ENCODE measurements at places on chromosomes 2 and 18.

DNA sequence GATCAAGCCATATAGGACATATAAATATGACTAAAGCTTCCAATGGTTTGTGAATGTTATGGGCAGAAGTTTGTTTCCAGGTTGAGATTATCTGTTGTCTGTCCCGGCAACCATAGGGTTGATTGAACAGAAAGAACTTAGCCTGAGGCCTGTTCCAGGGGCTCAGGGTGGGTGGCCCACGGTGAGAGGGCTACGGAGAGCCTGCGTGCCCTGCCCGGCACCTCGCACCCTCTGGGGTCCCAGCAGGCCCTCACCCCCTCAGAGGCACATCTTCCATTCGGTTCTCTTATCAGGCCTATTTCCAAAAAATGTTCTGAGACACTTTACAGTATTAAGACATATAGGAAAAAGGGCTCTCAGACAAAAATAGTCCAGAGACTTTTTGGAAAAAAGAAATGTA lies 40.4 kb upstream of the LDLRAD4 start:
- no peak overlapping the region for H3K4me3 ChIP-seq
- peaks cover 24% of the 10 kb centered on the region for H3K4me1 ChIP-seq
- H3K27ac ChIP-seq: no peak overlapping the region
- H3K36me3 ChIP-seq: no peaks in the 10 kb centered on the region
- H3K27me3 ChIP-seq: peaks cover 13% of the 10 kb centered on the region
- no peak for DNase-seq

DNA sequence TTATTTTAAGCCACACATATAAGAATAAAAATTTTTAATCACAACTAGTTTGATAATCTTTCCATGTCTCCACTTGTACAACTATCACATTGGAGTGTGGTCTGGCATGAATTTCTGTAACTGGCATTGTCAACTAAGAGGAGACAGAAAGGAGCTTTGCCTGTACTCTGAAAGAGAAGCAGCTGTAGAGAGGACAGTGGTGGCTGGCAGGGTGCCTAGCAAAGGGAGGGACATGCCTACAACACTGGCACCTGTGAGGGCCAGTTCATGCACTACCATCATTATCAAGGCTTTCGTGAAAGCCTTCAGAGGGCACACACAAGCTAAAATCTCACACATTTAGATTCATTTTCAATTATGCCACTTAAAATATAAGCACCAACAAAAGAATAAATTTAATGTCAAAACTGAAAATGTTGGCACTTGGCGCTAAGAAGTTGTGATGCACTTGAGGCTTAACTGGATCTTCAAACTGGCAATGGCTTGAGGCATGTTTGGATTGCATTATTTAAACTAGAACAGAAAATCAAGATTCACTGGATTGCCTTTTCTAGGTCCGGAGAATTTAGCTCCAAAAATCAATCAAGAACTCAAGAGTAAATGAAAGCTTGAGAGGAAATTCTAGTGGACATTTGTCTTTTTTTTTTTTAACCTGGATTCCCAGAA lies 238.6 kb downstream of the ZNF385B start:
- no peaks in the 10 kb centered on the region for H3K36me3 ChIP-seq
- no peaks in the 10 kb centered on the region for H3K27me3 ChIP-seq
- no peak overlapping the region for H3K27ac ChIP-seq
- DNase-seq: no peak
- no peaks in the 10 kb centered on the region for H3K4me1 ChIP-seq

DNA sequence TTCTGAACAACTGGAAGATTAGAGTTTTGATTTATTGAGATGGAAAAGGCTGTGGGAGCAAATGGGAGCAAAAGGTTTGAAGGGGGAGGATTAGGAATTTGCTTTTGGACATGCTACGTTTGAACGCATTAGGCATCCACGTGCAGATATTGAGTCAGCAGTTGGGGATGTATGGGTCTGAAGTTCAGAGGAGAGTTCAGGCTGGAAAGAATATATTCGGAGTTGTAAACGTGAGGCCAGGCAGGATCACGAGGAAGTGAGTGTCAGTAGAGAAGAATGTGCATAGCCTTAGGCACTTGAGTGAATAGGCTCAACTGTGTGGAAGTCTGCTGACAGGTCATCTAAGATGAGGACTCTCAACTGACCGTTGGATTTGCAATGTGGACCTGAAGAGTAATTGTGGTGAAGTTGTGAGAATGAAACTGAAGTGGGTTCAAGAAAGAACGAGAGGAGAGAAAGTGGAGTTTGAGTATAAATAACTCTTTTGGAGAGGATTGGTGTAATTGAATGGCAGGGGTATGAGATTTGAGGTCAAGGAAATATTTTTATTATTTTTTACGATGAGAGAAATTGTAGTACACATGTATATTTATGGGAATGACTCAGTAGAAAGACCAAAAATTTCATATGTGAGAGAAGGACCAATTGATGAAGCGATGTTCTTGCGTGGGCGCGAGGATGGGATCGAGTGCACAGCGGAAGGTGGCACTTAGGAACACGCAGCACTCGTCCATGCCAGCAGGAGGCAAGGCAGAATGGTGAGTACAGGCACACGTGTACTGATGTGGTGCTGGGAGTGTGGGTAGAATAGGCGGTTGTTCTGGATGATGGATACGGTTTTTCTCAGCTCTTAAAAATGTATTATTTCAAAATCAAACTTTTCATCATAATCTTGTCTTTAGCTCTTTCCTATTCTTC lies 40.5 kb upstream of the POLE4 start:
- H3K27ac ChIP-seq: no peak overlapping the region
- H3K36me3 ChIP-seq: no peaks in the 10 kb centered on the region
- H3K4me1 ChIP-seq: peaks cover 7% of the 10 kb centered on the region
- DNase-seq: no peak
- no peak overlapping the region for H3K4me3 ChIP-seq
- peaks cover 33% of the 10 kb centered on the region for H3K27me3 ChIP-seq

DNA sequence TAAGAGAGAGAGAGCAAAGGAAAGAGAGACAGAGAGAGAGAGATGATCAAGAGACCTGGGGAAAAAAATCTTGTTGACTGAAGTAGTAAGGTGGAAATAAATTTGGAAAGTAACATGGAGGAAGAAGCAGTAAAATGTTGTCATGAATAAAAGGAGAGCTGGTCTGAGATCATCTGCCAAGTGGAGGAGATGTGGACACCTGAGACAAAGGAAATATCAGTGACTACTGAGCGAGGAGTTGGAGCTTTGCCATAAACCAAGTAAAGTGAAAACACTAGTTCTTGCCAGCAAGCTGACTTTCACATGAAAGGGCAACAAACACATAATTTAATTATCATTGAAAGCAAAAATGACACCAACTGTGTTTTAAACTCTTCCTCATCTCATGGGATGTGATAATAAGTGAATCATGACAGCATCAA lies 49.0 kb upstream of the DSG1 start:
- no peaks in the 10 kb centered on the region for H3K36me3 ChIP-seq
- no peak overlapping the region for H3K27ac ChIP-seq
- no peaks in the 10 kb centered on the region for H3K27me3 ChIP-seq
- no peak overlapping the region for H3K4me3 ChIP-seq

DNA sequence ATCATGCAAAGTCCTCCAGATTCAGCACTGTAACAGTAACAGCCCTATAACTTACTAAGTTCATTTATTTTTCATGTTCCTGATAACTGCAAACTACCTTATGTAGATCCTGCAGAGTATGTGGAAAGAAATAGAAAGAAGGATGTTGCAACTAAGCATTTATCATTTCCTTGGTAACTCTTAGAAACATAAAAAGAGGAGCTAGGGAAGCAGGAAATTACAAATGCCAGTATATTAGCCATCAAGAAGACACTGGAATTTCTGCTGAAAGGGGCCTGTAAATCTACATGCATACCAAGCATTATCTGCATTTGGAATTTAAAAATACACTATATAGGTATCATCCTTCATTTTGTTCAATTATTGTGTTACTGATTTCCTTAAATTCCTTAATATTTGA lies 66.8 kb downstream of the PDE11A start:
- DNase-seq: no peak
- H3K36me3 ChIP-seq: no peaks in the 10 kb centered on the region
- no peaks in the 10 kb centered on the region for H3K4me1 ChIP-seq
- no peak overlapping the region for H3K4me3 ChIP-seq
- no peak overlapping the region for H3K27ac ChIP-seq
- peaks cover 7% of the 10 kb centered on the region for H3K27me3 ChIP-seq

DNA sequence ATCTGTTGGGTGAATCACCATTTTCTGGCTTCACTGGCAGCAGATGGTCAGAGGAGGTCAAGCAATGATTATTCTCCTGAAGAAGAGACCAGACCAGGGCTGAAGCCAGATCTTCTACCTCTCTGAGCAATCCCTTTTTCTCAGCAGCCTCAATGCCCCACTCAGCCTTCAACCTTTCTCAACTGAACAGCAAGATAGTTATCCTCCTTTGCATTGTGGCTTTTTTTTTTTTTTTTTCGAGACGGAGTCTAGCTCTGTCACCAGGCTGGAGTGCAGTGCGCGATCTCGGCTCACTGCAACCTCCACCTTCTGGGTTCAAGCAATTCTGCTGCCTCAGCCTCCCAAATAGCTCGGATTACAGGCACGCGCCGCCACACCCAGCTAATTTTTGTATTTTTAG lies 50.5 kb downstream of the ZFP36L2 start:
- H3K4me1 ChIP-seq: peaks cover 66% of the 10 kb centered on the region
- peaks cover 1% of the 10 kb centered on the region for H3K36me3 ChIP-seq

DNA sequence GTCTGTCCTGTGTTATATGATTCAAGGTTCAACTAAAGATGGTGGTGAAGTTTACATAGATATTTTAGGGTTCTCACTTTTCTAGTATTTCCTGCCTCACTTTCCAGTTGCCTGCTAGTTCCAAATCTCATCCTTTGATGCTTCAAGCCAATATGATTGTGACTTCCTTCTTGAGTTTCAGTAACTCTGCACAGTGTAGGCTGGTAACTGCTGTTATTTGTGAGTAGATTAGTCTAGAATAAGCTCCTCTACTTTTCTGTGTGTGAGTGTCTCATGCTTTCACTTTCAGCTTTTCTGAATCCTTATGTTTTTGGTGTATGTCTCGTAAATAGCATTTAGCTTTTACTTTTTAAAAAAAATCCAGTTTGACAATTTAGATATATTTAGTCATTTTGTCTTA lies 42.6 kb downstream of the GALNT1 start:
- DNase-seq: no peak
- peaks cover 24% of the 10 kb centered on the region for H3K4me1 ChIP-seq
- H3K36me3 ChIP-seq: peaks cover 10% of the 10 kb centered on the region
- no peaks in the 10 kb centered on the region for H3K27me3 ChIP-seq

DNA sequence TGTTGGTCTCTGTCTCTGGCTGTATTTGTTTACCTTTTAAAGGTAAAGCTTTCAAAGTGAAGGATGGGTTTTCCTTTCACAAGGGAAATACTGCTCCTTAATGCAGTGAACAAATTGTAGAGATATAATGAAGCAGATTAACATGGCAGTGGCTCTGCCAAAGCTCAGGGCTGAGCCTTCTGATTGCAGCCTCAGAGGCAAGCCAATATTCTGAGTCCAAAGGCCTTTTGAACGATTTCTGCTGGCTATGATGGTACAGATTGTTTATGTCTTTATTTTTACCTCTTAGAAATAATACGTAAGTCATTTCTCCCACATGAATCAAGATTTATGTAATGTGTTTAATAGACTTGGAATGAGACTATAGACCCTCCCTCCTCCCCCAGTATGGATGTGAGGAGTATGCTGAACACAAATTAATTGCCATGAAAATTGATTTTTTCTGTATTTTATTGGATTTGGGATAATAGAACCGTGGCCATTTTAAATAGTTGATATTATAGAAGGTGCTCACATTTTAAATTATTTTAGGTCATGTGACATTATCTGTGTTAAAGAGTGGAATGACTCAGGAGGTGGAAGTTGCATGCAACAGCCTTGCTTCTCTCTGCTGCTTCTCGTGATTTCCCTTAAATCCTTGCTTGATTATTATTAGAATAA lies 772 bp downstream of the SCN2A start:
- no peaks in the 10 kb centered on the region for H3K4me1 ChIP-seq
- H3K27me3 ChIP-seq: peaks cover 2% of the 10 kb centered on the region
- DNase-seq: no peak
- H3K27ac ChIP-seq: no peak overlapping the region

DNA sequence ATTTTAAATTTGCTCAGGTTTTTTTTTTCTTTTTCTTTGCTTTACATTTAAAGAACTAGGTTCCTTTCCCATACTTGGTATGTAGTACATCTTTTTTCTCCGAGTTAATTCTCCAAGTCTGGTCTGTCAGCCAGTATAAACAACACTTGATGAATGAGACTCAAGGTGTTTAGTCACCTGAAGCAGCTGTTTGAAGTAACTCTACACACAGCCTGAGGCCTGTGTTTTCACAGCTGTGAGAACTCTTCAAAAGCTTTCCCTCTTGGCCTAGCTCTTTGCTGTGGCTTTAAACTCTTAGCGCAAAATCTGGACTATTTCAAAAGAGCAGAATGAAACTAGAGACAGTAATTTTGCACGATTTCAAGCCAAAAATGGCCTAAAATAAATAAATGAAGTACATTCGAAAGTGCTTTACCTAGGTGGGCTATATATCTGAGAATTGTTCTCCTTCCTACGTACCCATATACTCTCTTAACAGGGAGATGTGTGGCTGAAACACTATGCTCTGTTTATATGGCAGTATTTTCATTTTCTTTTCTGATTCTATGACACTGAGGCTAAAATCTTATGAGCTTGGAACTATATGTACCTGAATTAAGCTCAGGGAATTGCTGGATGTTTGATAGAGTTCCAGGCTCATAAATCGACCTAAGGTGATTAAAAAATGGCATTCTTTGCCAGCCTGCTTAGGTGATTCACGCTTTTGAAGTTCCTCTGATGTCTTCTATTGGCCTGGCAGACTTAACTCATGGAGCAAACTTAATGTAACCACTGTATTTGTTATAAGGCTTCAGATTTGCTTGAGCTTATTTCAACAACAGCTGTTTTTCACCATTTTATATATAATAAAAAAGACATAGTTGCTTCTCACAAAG lies 1044.1 kb upstream of the ZEB2 start:
- H3K36me3 ChIP-seq: no peaks in the 10 kb centered on the region
- H3K4me3 ChIP-seq: no peak overlapping the region
- H3K4me1 ChIP-seq: no peaks in the 10 kb centered on the region
- no peaks in the 10 kb centered on the region for H3K27me3 ChIP-seq
- no peak for DNase-seq
- no peak overlapping the region for H3K27ac ChIP-seq

DNA sequence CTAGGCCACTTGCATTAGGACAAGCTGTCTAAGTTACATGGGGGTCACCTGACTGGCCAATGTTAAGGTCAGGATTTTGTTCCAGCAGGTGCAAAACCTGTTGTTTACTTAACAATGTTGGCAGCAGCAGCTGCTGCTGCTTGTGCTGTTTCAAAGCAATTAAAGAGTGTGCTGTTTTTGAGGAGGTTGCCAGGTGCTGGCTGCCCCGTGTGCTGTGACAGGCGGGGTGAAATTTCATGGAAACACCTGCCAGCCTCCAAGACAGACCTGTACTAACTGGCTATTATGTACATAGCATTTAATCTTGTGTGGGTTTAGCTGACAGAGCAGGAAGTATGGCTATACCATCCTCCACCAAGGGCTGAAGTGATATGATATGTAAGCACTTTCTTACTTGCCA lies 224.9 kb downstream of the ASXL3 start:
- no peaks in the 10 kb centered on the region for H3K4me1 ChIP-seq
- H3K27me3 ChIP-seq: no peaks in the 10 kb centered on the region
- no peak overlapping the region for H3K4me3 ChIP-seq
- no peaks in the 10 kb centered on the region for H3K36me3 ChIP-seq
- no peak overlapping the region for H3K27ac ChIP-seq

- no peak for DNase-seq
- no peak overlapping the region for H3K4me3 ChIP-seq
- no peak overlapping the region for H3K27ac ChIP-seq
- no peaks in the 10 kb centered on the region for H3K36me3 ChIP-seq
Observed at GRCh38 chr18:40133253-40133652, 1821.8 kb upstream of the PIK3C3 start.

GRCh38 chr2:199458806-199459285 lies 1.1 kb upstream of the SATB2 start:
- DNase-seq: no peak
- H3K27ac ChIP-seq: no peak overlapping the region
- H3K27me3 ChIP-seq: peaks cover 73% of the 10 kb centered on the region
- peaks cover 17% of the 10 kb centered on the region for H3K4me1 ChIP-seq

All from T-helper 2 cell treated with Interferon-gamma antibody and Interleukin-4, amounts not matched to agents 5 μg/mL and 100 μg/mL, for 36 hours (primary cell).